ENCODE measurements at places on chromosomes 16 and 17. TPM values are rescaled to one million over a fixed set of nuclear protein-coding genes. Genes with fewer than 3 reads are reported as not detected.
A peak's percentile ranks its signal among the peaks of the same experiment; 100 is the strongest.

- no peak for DNase-seq
- H3K27ac ChIP-seq, result no peak overlapping the region
- peaks cover 24% of the 10 kb centered on the region for H3K27me3 ChIP-seq
- no peaks in the 10 kb centered on the region for H3K4me1 ChIP-seq
These were observed 11.6 kb upstream of the CACNG4 start for GRCh38 chr17:66952681-66953629.

The CCL5 gene
- 97.5 TPM for total RNA-seq

- peak; percentile 87 for DNase-seq
- H3K4me1 ChIP-seq, result peaks cover 87% of the 10 kb centered on the region
- peak overlapping the region; percentile 83 for H3K4me3 ChIP-seq
- no peaks in the 10 kb centered on the region for H3K27me3 ChIP-seq
- peaks cover 5% of the 10 kb centered on the region for H3K36me3 ChIP-seq
These were observed 101.1 kb downstream of the XYLT1 start for GRCh38 chr16:17369421-17370222.

DNA sequence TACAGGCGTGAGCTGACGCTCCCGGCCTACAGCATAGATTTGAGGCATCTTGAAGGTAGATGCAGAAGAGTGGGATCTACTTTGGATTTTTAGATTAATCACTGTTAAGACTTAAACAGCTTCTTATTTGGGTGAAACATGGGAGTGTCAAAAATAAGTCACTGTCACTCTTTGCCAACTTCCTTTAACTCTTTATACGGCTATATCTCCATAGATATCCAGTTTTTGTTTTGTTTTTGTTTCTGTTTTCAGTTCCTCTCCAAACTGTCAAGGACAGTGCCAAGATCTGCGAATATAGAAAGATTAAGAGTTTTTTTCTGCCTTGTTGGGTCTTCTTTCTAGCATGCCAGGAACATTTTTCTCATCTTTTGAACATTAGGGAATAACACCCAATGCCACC lies 706.1 kb downstream of the WWOX start:
- H3K27ac ChIP-seq, result no peak overlapping the region
- H3K4me3 ChIP-seq, result no peak overlapping the region
- DNase-seq, result no peak
- peaks cover 6% of the 10 kb centered on the region for H3K4me1 ChIP-seq
- no peaks in the 10 kb centered on the region for H3K27me3 ChIP-seq

GRCh38 chr16:30889721-30890120 lies 4.2 kb downstream of the BCL7C start:
- H3K4me1 ChIP-seq, result peaks cover 20% of the 10 kb centered on the region
- no peaks in the 10 kb centered on the region for H3K27me3 ChIP-seq
- H3K36me3 ChIP-seq, result peaks cover 11% of the 10 kb centered on the region
- DNase-seq, result no peak
- no peak overlapping the region for H3K4me3 ChIP-seq

The STX1B gene
- 0.05 TPM for total RNA-seq

The SLC16A13 gene
- total RNA-seq, result 11.7 TPM

The ABAT gene
- total RNA-seq, result 8.7 TPM

DNA sequence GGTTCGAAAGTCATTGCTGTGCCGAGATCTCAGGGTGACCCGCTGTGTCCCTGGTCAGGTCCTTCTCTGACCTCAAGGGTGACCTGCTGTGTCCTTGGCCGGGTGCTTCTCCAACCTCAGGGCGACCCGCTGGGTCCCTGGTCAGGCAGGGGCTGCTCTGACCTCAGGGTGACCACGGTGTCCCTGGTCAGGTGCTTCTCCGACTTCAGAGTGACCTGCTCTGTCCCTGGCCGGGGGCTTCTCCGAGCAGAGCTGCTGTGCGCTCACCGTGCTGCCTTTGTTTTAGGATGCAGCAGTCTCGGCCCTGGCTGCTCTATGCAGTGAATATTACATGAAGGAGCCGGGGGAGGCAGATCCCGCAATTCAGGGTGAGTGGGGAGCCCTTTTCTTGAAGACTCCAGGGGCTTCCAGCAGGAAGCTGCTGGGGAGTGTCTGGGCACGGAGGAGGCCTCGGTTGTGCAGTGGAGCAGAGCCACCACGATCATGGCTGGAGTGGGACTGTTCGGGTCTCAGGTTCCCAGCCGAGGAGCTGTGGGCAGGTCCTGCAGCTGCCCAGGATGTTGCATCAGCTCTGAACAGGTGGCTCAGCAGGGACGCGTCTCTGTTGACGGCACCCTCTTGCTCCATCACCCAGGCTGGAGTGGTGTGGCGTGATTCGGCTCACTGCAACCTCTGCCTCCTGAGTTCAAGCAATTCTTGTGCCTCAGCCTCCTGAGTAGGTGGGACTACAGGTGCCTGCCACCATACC lies 83.7 kb upstream of the ZNF750 start:
- no peak overlapping the region for H3K27ac ChIP-seq
- no peaks in the 10 kb centered on the region for H3K36me3 ChIP-seq
- H3K4me1 ChIP-seq, result peaks cover 5% of the 10 kb centered on the region
- H3K27me3 ChIP-seq, result no peaks in the 10 kb centered on the region
- no peak overlapping the region for H3K4me3 ChIP-seq

GRCh38 chr16:566475-567372 lies at the start of gene NHLRC4:
Gene NHLRC4 (plus strand): TSS chr16:567005. CDS start chr16:568048, 1,043 bp downstream.
- no peaks in the 10 kb centered on the region for H3K27me3 ChIP-seq
- H3K36me3 ChIP-seq, result no peaks in the 10 kb centered on the region
- H3K4me3 ChIP-seq, result peak within 1 kb of the TSS; percentile 17
- H3K4me1 ChIP-seq, result peaks cover 19% of the 10 kb centered on the region

DNA sequence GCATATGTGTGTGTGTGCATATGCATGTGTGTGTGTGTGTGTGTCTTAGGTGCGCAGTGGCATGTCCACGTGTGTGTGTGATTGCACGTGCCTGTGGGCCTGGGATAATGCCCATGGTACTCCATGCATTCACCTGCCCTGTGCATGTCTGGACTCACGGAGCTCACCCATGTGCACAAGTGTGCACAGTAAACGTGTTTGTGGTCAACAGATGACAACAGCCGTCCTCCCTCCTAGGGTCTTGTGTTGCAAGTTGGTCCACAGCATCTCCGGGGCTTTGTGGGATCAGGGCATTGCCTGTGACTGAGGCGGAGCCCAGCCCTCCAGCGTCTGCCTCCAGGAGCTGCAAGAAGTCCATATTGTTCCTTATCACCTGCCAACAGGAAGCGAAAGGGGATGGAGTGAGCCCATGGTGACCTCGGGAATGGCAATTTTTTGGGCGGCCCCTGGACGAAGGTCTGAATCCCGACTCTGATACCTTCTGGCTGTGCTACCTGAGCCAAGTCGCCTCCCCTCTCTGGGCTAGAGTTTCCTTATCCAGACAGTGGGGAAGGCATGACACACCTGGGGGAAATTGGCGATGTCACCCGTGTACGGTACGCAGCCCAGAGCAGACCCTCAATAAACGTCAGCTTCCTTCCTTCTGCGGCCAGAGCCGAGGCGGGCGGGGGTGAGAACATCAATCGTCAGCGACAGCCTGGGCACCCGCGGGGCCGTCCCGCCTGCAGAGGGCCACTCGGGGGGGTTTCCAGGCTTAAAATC lies 47.6 kb downstream of the IL21R start:
- peak; percentile 96 for DNase-seq
- H3K36me3 ChIP-seq, result peaks cover 35% of the 10 kb centered on the region
- peak overlapping the region; percentile 100 for H3K27ac ChIP-seq
- peak overlapping the region; percentile 87 for H3K4me3 ChIP-seq
- no peaks in the 10 kb centered on the region for H3K27me3 ChIP-seq

DNA sequence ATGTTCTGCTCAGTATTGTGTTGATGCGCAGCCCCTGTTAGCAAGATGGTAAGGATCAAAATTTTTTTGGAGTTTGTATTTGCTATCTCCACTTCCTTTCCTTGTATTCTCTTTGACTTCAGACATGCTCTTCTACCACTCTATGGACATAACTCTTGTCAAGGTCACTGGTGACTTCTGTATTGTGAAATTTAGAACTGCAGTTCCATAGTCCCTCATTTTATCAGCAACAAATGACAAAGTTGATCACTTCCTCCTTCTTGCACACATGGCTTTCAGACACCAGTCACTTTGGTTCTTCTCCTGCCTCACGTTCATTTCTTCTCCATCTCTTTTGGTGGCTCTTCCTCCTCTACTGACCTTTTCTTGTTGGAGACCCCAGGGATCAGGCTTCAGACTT lies 21.1 kb downstream of the COX11 start:
- no peaks in the 10 kb centered on the region for H3K36me3 ChIP-seq
- no peak overlapping the region for H3K27ac ChIP-seq
- no peak overlapping the region for H3K4me3 ChIP-seq

GRCh38 chr17:77321649-77322513 lies 181.1 kb downstream of the SEC14L1 start:
- H3K4me3 ChIP-seq, result peak overlapping the region; percentile 17

GRCh38 chr17:55416470-55417052 lies 5.1 kb downstream of the MMD start:
- no peaks in the 10 kb centered on the region for H3K27me3 ChIP-seq
- peak overlapping the region; percentile 71 for H3K4me3 ChIP-seq
- peaks cover 63% of the 10 kb centered on the region for H3K4me1 ChIP-seq

GRCh38 chr16:73091174-73091573 lies 43.2 kb upstream of the ZFHX3 start:
- peaks cover 5% of the 10 kb centered on the region for H3K27me3 ChIP-seq
- no peak overlapping the region for H3K4me3 ChIP-seq
- H3K27ac ChIP-seq, result no peak overlapping the region
- H3K4me1 ChIP-seq, result no peaks in the 10 kb centered on the region

The PRRT2 gene
- 2.8 TPM for total RNA-seq

DNA sequence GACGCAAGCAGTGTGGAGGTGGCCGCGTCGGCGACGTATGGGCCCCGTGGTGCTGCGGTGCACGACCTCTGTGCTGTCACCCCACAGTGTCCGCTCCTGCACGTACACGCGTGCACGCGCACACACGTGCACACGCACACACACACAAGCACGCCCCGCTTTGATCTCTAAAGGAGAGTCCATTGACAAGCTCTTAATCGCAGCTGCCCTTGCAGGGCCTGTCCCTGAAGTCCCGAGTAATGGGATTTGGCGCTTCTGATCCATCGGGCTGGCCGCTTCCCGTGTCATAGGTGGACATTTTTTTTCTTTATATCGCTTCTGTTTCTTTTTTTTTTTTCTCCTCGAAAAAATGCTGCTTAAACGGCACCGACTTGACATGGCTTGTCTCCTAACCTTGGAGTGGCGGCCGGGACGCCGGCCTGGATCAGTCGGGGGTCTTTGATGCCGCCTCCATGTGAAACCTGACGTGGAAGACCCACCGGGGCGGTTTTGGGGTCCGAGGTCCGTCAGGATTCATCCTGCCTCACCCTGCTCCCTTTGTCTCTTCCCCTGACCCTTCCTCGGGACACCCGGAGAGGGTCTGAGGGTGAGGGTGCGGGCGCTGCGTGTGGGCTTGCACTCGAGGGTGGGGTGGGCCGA lies 8.3 kb upstream of the AXIN1 start:
- no peaks in the 10 kb centered on the region for H3K36me3 ChIP-seq
- no peak overlapping the region for H3K4me3 ChIP-seq
- H3K4me1 ChIP-seq, result peaks cover 5% of the 10 kb centered on the region
- no peak for DNase-seq
- H3K27ac ChIP-seq, result no peak overlapping the region

DNA sequence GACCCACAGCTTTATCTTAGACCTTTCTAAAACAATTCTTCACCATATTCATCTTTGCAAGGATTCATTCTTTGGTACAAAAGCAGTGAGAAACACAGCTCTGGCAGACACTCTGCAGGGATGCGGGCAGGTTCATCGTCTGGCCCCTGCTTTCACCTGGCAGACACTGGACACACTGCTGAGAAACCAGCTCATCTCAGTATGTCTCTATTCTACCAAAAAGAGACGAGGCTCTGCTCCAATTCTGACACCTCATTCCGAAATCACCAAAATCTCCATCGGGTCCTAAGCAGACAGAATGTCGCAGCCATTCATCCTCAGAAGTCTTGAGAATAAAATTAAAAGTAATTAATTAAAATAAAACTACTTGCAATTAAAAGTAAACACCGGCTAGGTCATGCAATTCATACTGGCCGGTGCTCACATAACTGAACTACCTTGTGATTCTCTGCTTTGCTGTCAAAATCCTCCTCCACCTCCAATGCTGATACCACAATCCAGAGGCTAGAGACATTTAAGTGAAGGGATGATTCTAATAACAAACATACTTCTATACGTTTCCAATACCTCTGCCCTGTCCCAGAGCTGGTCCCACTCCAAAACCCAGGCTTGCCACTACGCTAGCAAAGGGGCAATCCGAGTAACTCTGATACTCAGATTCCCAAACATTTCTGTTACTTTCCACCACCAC lies 1.3 kb downstream of the RNF157 start:
- peaks cover 2% of the 10 kb centered on the region for H3K36me3 ChIP-seq
- H3K4me1 ChIP-seq, result peaks cover 35% of the 10 kb centered on the region
- peaks cover 2% of the 10 kb centered on the region for H3K27me3 ChIP-seq
- DNase-seq, result no peak

- no peaks in the 10 kb centered on the region for H3K4me1 ChIP-seq
- no peak overlapping the region for H3K4me3 ChIP-seq
- DNase-seq, result no peak
These were observed 5.9 kb downstream of the BAIAP2 start for GRCh38 chr17:81040791-81041337.

GRCh38 chr16:29877266-29877961 lies 14.4 kb upstream of the CDIPT start:
- peaks cover 19% of the 10 kb centered on the region for H3K27me3 ChIP-seq
- peaks cover 15% of the 10 kb centered on the region for H3K4me1 ChIP-seq
- H3K27ac ChIP-seq, result no peak overlapping the region
- no peak for DNase-seq
- no peaks in the 10 kb centered on the region for H3K36me3 ChIP-seq

The FOXL1 gene
- not detected for total RNA-seq

- H3K4me1 ChIP-seq, result peaks cover 10% of the 10 kb centered on the region
- H3K36me3 ChIP-seq, result no peaks in the 10 kb centered on the region
- no peak for DNase-seq
- no peak overlapping the region for H3K4me3 ChIP-seq
- H3K27ac ChIP-seq, result no peak overlapping the region
These were observed 268.8 kb upstream of the RPL38 start for GRCh38 chr17:73934696-73935095.

Data from natural killer cell treated with Interleukin-12 subunit alpha and Interleukin-12 subunit beta and Interleukin-15 and Interleukin-18, amount 100 ng/mL, for 72 hours (primary cell).